IMR-90 (cell line): ENCODE measurements at places on chromosomes 1 and 21.

DNA sequence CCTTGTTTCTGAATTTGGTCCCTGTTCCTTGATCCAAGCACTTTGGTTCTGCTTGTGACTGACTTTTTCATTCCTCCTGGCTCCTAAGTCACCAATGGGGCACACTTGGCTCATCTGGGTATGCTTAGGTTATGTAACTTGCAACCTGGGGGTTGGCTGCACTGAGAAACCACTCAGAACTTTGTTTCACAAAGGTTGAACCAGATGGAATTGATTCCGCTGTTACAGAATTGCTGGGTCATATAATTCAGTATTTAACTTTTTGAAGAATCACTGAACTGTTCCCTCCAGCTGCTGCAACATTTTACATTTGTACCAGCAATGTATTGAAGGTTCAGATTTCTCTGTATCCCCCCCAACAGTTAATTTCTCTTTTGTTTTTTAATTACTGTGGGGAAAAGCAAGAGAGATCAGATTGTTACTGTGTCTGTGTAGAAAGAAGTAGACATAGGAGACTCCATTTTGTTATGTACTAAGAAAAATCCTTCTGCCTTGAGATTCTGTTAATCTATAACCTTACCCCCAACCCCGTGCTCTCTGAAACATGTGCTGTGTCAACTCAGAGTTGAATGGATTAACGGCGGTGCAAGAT lies 9.6 kb upstream of the NVL start:
- no peak for DNase-seq

GRCh38 chr1:98172022-98172421 lies 251.2 kb upstream of the DPYD start:
- DNase-seq, result no peak

GRCh38 chr1:41410462-41410861 lies 49.2 kb downstream of the FOXO6 start:
- DNase-seq, result no peak

GRCh38 chr1:42379794-42380585 lies 602 bp upstream of the RIMKLA start:
- peak; percentile 24 for DNase-seq
